ENCODE measurements at places on chromosomes 3 and 15.
A peak's percentile ranks its signal among the peaks of the same experiment; 100 is the strongest.

- no peak for DNase-seq
These were observed 140.4 kb downstream of the CD47 start for GRCh38 chr3:107950417-107950816.

GRCh38 chr15:43412096-43412495 is 41.2 kb downstream of the TUBGCP4 start:
- DNase-seq = no peak

- no peak for DNase-seq
These were observed 123.3 kb downstream of the XXYLT1 start for GRCh38 chr3:195147649-195148080.

DNA sequence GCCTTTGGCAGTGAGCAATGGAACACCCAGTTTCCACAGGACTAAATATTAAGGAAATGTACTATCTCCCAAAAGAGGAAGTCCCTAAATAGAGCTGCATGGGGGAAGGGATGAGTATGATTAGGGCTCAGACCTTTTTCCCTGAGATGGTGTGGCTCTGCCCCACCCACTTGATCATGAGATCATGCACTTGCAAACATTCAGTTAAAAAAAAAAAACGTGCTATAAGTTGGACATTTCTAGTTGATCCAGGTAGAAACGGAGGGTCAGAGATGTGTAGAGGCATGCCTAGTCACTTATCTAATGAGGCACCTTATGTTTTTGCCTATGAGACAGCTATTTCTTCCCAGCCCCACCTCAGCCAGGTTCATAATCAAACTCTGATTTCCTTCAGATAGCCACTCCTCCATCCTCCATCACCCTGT is 24.5 kb upstream of the SSR3 start:
- no peak for DNase-seq

DNA sequence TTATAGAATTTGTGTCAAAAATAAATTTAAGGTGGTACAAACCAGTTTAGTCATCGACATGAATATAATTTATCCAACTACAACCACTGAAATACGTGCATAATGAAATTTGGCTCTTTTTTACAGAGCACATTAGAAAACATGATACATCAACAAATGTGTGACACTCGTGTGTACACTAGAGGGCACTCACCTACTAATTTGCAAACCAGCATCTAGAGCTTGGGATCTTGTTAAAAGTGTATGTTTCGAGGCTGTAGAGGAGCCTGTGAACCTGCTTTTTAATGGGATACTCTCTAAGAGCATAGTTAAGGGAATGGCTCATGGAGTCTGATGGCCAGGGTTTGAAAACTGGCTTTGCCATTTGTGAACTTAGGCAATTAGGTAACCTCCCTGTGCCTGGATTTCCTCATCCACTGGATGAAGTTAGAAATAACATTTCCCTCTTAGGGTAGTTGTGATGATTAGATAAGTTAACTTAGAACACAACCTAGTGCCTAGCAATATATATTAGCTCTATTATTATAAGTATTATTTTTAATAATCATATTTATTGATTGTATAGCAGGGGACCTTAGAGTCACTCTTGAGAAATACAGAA is 8.8 kb upstream of the CPOX start:
- DNase-seq = no peak

- no peak for DNase-seq
These were observed 262.0 kb upstream of the ZNF717 start for GRCh38 chr3:76047368-76047767.

GRCh38 chr3:32814361-32814760 is 3.4 kb upstream of the TRIM71 start:
- no peak for DNase-seq

GRCh38 chr3:32438596-32439344 is 47.1 kb downstream of the CMTM7 start:
- DNase-seq = peak; percentile 58

DNA sequence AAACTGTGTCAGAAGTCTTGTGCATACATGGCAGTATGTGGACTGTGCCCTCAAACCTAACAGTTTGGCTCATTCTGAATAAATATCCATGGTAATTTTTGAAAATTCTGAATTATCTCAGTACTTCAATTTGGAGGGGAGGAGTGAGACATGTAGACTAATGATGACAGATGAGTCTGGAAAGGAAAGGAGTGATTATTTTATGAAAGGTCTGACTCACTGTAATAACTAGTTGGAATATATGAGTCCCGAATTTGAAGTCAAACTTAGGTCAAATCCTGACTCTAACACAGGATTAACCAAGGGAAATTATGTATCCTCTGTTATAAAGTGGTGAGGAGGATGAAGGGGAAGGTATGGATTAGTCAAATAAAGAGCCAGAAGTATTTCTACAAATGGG is 38.6 kb downstream of the SUCNR1 start:
- DNase-seq = no peak

GRCh38 chr15:40075298-40076044 is 33.2 kb downstream of the BMF start:
- no peak for DNase-seq

DNA sequence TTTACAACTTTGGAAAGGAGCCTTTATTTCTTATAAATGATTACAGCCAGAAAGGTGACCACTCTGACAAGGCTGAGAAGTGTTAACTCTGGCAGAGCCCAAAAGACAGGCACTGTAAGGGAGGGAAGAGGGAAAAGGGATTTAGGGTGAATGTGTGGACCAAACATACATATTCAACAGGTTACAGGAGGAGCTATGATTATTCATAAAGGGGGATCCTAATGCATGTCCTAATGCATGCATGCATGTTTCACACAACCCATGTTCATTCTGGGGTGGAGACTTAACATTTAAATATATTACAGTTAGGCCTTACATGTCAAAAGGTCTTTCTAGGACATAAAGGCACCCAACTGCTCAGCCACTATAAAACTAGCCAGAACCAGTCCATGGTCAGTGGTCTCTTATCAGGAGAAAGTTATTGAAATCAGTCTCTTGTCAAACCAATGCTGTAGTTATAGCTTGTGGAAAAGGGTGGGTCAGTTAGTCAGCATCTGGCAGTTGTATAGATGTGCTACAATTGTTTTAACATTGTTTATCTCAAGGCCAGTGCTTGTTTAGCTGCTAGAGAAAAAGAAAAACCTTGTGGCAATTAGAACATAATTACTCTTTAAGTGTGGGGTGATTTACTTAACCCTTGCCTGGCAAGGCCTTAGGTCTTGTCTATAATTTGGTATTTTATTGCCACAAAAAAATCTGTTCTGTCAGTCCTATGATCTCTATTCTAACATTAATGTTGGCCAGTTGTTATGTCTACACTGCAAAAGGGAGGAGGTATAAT is 77.5 kb downstream of the RAD18 start:
- no peak for DNase-seq

GRCh38 chr3:122957707-122958689 is 69.6 kb downstream of the SEMA5B start:
- DNase-seq = no peak

DNA sequence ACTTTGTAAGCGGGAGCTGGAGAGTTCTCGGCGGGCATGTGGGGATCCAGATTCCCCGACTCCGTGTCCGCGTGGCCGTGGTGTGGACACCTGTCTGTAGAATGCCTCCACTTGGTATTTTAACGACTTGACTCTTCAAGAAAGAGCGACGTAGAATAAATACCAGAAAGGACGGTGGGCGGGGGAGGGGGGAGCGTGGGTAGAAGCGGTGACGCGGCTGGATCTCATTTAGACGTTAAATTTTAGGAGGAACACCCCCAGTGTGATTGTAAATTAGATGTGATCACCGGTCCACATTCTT is 620 bp upstream of the PYGO1 start:
- no peak for DNase-seq

GRCh38 chr3:194134231-194134756 is 1.7 kb upstream of the HES1 start:
- peak; percentile 84 for DNase-seq

- DNase-seq = no peak
These were observed 27.7 kb downstream of the SRP14 start for GRCh38 chr15:40011303-40011702.

GRCh38 chr15:89410039-89410435 is 75.4 kb upstream of the POLG start:
- DNase-seq = no peak

DNA sequence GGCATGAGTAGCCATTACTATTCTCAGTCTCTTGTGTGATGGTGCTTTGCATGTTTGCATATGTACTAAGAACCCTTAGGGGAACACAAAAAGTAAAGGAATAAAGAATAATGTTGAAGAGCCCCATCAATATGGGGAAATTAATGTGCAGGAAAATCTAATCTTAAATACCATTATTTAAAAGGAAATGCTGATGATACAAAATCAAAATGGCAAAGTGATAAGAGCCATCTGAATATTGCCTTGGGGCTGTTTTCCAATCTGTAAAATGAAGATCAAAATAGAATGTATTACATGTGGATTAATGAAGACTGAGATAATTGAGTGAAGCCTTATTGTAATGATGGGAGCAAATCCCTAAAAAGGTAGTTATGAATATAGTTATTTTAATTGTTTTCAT is 771.4 kb downstream of the GRM7 start:
- no peak for DNase-seq

DNA sequence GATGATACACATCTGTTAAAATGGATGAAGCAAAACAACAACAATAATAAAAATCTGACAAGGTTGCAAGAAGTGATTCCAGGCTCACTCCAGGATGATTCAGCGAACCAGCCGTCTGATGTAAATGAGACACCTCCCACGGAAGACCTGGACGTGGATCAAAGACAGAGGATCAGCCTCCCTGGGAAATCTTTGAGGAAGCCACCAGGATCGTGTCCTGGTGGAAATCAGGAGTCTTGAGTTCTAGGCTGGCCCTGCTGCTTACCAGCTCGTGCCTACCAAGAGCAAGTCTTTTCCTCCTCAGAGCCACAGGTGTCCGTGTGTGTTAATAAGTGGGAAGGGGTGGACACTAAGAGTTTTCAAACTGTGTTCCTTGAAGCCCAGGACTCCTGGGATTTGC is 15.3 kb upstream of the ADCY5 start:
- no peak for DNase-seq

DNA sequence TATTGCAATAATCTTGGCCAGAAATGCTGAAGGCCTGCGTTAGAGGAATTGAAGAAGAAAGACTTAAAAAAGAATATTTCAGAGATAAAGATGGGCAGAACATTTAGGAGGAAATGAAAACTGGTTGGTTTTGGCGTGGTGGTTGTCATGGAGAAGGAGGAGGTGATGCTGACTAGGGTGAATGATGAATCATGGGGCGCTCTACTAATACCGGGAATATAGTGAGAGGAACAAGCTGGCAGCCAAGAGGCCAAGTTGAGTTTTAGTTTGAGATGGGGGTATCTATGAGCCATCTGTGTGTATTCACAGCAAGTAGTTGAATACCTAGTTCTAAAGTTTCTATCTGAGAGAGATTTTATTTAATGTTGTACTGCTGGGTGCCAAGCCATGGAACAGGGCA is 6.8 kb upstream of the GAP43 start:
- DNase-seq = no peak

DNA sequence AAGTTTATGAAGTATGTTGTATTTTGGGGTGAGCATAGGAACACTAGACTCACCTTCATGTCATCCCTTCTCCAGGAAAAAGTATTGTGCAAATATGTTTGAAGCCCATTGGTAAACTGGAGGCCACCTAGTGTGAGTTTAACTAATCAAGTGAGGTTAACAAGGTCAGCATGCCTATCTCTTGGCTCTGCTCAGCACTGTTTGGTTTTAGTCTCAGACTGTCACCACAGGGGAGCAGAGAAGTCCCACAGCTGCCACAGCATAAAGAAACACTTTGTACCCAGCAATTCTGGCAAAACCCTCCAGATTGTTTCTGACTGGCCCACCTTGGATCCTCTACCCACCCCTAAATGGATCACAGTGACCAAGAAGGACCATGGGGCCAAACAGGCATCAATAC is 152.7 kb downstream of the FEZF2 start:
- DNase-seq = no peak

GRCh38 chr15:70219256-70219895 is 121.7 kb upstream of the TLE3 start:
- DNase-seq = no peak
